Activated T-cell treated with anti-CD3 and anti-CD28 coated beads for 48 hours (primary cell): ENCODE measurements at places on chromosomes 5 and 9.

- DNase-seq = no peak
Observed at GRCh38 chr9:22111954-22112247, 102.8 kb upstream of the CDKN2B start.

DNA sequence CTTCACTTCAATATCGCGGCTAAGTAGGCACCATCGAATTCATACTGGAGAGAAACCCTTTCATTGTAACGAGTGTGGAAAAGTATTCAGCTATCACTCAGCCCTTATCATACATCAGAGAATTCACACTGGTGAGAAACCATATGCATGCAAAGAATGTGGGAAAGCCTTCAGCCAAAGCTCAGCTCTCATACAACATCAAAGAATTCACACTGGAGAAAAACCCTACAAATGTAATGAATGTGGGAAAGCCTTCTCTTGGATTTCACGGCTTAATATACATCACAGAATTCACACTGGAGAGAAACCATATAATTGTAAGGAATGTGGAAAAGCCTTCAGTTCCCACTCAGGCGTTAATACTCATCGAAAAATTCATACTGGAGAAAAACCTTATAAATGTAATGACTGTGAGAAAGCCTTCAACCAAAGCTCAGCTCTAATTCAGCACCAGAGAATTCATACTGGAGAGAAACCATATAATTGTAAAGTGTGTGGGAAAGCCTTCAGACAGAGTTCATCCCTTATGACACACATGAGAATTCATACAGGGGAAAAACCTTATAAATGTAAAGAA, 9.5 kb downstream of the ZNF879 start:
- DNase-seq = no peak

DNA sequence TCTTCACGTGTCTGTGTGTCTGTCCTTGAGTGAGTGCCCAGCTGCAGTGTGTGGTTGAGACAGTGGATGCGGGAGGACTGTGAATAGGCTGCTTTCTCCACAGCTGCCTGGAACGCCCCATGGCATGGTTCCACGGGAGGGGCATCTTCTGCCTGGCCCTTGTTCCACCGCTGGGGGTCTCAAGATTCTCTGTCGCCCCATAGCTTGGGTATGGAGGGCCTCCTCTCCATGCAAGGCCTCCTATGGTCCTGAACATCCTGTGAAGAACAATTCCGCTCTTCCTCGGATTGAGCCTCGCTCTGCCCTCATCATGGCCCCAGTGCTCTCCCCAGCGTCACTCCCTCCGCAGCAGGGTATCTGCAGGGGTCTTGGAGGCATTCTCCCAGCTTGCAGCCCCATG, 36.1 kb downstream of the COL5A1 start:
- no peak for DNase-seq

DNA sequence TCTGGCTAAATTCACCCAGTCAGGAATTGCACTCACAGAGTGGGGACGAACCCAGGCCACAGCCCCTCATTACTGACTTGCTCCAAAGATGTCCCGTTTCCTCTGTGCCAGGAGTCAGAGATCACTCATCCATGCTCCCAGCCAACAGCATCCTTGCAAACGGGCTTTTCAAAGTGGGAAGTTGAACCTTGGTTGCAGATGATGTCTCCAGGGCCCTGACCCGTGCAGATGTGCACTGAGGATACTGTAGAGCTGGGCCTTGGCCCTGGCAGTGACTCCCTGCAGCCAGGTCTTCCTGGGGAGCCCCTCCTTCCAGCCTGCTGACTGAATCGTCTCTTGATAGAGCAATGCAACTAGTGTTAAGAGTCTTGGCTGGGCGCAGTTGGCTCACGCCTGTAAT, 22.3 kb downstream of the TCF7 start:
- DNase-seq = no peak

DNA sequence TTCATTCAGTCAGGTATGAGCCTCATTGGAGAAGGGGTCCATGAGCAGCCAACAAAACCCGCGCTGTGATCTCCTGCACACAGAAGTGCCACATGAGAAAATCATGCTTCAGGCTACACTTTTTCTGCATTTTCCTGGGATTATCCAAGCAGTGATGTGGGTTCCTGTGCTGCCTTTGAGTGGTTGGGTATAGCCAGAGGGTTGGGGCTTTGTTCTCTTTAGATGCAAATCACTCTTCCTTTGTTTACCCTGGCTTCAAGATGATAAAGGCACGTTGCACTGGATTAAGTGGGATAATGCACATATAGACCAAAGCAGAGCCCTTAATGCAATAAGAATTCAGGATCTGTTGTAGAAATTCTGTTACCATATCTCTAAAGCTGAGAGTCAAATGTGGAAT, 18.7 kb downstream of the ECM2 start:
- DNase-seq = no peak

- no peak for DNase-seq
Observed at GRCh38 chr5:56075361-56075760, 80.6 kb upstream of the IL6ST start.

GRCh38 chr9:5622016-5622415, 6.9 kb upstream of the RIC1 start:
- DNase-seq = no peak

DNA sequence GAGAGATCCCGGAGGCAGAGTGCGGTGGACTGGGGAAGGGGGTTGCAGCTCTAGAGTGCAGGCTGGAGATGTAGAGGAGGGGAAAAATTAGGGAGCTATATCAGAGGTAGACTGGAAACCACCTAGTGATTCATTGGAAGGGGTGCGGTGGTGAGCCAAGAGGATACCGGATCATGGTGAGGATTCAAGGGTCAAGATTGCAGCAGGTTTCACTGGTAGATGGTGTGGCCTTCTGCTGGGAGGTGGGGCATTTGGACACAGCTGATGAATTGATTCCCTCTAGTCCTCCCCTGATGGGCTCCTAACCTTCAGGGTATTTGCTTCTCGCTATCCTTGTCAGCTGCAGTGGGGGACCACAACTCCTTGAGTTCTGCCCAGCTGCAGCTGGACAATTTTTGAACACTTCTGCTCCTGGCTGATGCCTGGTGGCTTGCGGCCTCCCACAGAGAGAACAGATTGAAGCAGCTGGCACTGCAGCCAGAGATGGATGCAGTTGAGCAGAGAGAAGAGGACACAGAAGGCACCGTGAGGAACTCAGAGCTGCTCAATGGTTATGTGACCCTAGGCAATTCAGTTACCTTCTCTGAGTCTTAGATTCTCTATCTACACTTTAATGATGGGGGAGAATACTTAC, 134.4 kb upstream of the ABCA1 start:
- DNase-seq = no peak

GRCh38 chr9:126302730-126303129, 23.9 kb upstream of the MVB12B start:
- no peak for DNase-seq

- no peak for DNase-seq
Observed at GRCh38 chr5:136056771-136057335, 28.1 kb downstream of the TGFBI start.

- no peak for DNase-seq
Observed at GRCh38 chr9:89844535-89844934, 239.7 kb downstream of the GADD45G start.

- no peak for DNase-seq
Observed at GRCh38 chr9:89530726-89531125, 32.8 kb upstream of the SEMA4D start.

DNA sequence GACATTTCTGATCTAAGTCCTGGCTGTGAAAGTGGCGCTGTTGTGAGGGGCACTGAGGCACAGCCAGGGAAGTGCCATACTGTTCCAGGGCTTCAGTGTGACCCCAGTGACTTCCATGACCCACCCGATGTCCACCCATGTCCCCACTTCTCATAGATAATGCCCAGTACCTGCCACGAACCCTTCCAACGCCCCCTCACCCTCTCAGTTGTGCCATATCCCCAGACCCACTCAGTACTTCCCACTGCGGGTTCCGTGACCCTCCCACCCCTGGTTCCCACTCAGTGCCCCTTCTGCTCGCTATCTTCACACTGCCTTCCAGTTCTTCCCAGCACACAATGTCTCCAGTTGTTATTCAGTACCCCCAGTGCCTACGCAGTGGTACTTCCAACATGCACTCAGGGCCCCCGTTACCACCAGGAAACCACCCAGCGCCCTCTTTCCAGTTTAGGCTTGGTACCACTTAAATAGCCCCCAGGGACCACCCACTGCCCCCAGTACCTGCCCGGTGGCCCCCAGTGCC, 30.7 kb upstream of the PSD2 start:
- DNase-seq = no peak

GRCh38 chr5:157523976-157524375, 51.6 kb downstream of the ADAM19 start:
- no peak for DNase-seq

- no peak for DNase-seq
Observed at GRCh38 chr5:78806544-78806943, 158.0 kb upstream of the LHFPL2 start.

- no peak for DNase-seq
Observed at GRCh38 chr9:71136696-71137095, 15.3 kb upstream of the TRPM3 start.

DNA sequence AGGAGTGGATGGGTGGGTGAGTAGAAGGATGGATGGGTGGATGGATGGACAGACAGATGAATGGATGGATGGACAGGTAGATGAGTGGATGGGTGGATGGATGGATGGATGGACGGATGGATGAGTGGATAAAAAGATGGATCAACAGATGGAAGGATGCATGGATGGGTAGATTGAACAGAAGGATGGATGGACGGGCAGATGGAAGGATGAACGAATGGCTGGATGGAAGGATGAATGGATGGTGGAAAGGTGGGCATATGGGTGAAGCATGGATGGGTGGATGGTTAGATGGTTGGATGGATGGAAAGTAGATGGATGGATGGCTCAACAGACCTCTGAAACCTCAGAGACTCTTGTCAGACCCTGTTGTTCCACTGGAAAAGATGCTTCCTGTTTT, 10.1 kb downstream of the FLT4 start:
- DNase-seq = no peak
